ENCODE measurements at places on chromosomes 5 and 9.

- DNase-seq = no peak
Observed at GRCh38 chr9:109859447-109859846, 79.4 kb downstream of the PALM2AKAP2 start.

DNA sequence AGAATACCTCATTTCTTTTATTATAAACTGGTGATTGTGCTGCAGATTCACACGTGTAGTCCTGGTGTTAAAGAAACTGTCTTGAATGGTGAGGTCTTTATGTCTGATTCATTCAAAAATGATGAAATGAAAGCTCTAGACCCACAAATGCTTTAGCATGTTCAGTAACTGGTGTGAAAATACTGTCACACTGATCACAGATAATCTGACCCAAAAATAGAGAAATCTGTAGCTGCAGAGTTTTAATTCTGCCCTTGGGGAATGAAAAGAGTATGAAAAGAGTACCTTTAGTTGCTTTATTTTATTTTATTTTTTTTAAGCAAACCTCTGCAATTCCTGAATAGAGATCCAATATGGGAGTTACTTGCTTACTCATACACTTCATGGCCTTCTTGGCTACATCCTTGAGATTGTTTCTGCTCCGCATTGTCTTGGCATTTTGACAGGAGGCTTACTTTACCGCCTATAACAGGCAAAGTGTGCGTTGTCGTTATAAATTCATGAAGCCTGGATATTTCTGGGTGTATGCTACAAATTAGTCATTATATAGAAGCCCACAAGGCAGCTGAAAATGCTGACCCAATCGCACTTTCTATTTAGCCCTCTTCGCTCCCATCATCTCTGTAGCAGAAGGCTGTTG, 2.7 kb downstream of the RGMB start:
- DNase-seq = no peak

GRCh38 chr5:88952996-88953643, 70.1 kb upstream of the MEF2C start:
- no peak for DNase-seq

GRCh38 chr5:37189355-37189754, 59.8 kb downstream of the CPLANE1 start:
- no peak for DNase-seq

DNA sequence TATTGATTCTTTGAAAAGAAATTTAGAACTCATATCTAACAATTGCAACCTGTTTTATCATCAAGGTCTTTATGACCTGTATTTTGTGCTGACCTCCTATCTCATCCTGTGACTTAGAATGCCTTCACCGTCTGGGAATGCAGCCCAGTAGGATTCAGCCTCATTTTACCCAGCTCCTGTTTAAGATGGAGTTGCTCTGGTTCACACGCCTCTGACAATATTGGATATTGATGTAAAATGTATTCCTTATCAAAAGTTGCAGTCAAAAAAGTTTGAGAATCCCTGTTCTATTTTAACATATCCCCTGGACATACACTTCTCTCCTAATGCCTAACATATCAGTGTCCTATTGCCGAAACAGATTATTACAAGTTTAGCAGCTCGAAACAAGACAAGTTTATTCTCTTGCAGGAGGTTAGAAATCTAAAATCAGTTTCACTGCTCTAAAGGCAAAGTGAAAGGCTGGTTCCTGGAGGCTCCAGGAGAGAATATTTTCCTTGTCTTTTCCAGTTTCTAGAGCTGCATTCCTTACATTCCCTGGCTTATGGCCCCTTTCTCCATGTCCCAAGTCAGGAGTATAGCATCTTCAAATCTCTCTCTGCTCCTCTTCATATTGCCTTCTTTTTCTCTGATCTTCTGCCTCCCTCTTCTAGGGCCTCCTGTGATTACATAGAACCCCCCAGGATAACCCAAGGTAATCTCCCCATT, 31.5 kb upstream of the LVRN start:
- DNase-seq = no peak

DNA sequence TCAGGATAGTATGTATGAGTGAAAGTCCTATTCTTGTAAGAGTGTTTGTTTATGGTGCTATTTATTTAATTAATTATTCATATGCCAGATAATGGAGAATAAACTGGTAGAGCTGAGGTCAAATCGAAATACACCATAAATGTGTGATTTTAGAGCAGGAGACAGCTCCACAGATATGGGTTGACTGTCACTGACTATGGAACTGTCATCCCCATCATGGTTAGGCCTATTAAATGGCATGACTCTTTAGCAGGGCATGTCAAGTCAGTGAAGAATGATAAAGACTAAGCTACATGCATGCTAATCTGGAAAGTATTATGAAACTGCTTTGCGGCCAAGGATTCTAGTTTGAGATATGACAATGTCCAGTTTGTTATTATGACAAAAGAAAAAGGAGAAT, 658.6 kb downstream of the ISL1 start:
- DNase-seq = no peak

DNA sequence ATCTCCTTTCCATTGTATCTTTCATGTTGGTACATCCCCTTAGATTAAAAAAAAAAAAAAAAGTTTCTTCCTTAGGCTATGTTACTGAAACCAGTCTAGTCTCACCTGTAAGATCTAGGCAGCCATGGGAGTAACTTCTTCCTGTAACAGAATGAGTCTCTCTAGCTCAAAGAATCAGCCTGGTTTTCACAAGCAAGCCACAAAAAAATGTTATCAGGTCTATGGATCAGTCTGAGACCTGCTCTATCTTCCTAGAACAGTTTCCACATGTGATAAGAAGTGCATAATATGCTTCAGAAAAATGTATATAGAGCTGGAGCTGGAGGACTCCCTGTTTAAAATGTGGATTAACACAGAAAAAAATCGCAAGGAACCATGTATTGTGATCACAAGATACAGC, 53.8 kb downstream of the ARRDC3 start:
- DNase-seq = no peak

- no peak for DNase-seq
Observed at GRCh38 chr9:130630506-130631330, 33.7 kb upstream of the PRDM12 start.

DNA sequence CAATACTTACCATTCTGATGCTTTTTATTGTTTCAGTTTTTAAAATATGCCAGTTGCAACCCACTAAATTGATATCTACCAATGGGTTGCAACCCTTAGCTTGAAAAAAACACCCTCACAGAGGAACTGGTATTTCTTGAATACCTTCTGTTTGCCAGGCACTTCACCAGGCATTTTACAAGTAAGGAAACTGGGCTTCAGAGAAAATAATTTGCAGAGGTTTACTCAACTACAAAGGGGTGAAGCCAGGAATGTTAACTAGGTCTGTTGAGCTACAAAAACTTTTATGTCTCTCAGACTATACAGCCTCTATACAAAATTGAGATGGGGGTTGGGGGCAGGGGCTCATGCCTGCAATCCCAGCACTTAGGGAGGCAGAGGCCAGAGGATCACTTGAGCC, 65.0 kb downstream of the STX17 start:
- DNase-seq = no peak

- DNase-seq = no peak
Observed at GRCh38 chr5:146068206-146068605, 37.2 kb downstream of the PLAC8L1 start.

- peak; percentile 4 for DNase-seq
Observed at GRCh38 chr9:100322954-100323536, 29.7 kb downstream of the TEX10 start.

GRCh38 chr9:106423575-106423974, 439.4 kb upstream of the ZNF462 start:
- DNase-seq = no peak

GRCh38 chr5:15560421-15560820, 60.4 kb downstream of the FBXL7 start:
- DNase-seq = no peak

GRCh38 chr5:116452774-116453368, 121.8 kb downstream of the SEMA6A start:
- peak; percentile 53 for DNase-seq

- DNase-seq = no peak
Observed at GRCh38 chr5:4868140-4868735, 271.9 kb upstream of the ADAMTS16 start.

GRCh38 chr5:178281331-178281730, 48.7 kb upstream of the PHYKPL start:
- DNase-seq = no peak

- no peak for DNase-seq
Observed at GRCh38 chr9:126319671-126320070, 7.0 kb upstream of the MVB12B start.

DNA sequence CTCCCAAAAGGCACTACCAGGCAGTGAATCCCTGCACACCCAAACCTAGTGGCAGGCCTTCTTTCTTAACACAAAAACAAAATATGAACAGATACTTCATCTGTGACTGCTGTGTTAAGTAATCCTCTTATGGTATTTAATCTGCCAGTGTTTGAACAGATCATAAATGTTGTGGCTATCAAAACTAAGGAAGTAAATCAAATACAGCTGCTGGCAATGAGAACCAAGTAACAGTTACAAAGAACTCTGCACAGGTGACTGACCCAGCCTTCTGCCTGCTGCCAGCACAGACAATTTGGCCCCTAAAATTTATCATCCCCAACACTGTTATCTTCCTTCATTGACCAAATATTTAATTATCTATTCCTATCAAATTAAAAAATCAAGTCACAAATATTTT, 78.0 kb downstream of the GNAQ start:
- DNase-seq = no peak

DNA sequence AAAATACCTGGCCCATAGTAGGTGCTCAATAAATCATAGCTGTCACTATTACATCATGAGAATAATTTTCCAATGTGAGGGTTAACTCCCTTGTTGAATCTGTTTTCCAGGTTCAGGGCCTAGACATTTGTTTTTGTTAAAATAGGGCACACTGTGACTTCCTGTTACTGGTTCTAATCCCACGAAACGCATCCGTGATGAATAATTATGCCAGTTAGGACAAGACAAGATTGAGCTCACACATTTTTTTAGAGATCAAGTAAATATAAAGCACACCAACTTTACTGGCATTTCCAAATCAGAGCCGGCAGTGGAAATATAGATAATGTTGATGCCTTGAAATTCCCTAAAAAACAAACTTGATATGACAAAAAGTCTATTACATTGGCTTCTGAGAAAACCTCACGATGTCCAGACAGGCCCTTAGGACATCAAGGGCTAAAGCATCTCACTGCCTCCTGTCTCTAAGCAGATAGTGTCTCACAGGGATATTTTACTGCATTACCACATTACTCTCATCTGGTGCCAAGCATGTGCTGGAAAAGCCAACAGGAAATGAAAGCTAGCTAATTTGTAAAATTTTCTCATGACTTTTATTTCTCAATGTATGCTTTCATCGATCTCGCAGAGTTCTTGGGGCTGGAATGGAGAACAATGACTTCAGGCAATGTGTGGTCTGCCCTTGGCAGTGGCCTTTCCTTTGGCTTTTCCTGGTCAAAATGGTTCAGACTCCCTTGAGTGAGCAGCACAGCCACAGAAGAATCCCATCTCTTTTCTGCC, 414.3 kb upstream of the PAPPA start:
- DNase-seq = no peak

DNA sequence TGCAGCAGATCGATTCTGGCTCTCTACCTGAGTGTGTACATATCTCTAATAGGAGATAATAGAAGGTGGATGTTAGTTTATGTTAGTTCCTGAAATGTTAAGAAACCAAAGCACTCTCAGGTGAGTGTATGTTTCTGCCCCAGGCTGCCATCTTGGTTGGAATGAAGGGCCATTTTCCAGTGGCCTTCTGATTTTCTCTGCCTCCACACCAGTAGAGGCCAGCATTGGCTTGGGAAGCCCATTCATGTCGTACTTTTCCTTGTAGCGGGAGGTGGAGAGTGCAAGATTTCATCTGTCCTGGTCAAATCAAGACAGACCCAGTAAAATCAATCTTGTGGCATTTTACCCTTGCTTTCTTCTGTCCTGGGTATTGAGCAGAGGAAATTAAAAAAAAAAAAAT, 91.0 kb downstream of the GAS1 start:
- no peak for DNase-seq

GRCh38 chr9:136505406-136506403, 22.9 kb upstream of the SEC16A start:
- no peak for DNase-seq

DNA sequence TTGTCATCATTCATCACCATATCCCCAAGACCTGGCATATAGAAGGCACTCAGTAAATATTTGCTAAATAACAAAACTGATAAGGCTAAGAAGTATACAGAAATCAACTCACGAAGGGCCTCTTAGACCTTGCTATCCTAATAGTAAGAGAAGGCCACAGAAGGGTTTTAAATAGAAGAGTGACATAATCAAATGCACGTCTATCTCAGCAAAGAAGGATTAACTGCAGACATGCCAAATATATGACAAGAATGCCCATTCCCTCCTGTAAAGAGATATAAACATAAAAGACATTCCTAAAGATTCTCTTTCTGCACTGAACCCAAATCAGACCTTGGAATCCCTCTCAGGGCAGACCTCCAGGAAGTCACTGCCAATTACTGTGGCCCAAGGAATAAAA, 34.1 kb downstream of the ECPAS start:
- no peak for DNase-seq

- no peak for DNase-seq
Observed at GRCh38 chr5:119468286-119468685, 16.0 kb downstream of the HSD17B4 start.

GRCh38 chr9:136160381-136160841, 41.7 kb upstream of the TMEM250 start:
- DNase-seq = no peak

- DNase-seq = no peak
Observed at GRCh38 chr9:93955981-93956784, 1.0 kb upstream of the BARX1 start.

DNA sequence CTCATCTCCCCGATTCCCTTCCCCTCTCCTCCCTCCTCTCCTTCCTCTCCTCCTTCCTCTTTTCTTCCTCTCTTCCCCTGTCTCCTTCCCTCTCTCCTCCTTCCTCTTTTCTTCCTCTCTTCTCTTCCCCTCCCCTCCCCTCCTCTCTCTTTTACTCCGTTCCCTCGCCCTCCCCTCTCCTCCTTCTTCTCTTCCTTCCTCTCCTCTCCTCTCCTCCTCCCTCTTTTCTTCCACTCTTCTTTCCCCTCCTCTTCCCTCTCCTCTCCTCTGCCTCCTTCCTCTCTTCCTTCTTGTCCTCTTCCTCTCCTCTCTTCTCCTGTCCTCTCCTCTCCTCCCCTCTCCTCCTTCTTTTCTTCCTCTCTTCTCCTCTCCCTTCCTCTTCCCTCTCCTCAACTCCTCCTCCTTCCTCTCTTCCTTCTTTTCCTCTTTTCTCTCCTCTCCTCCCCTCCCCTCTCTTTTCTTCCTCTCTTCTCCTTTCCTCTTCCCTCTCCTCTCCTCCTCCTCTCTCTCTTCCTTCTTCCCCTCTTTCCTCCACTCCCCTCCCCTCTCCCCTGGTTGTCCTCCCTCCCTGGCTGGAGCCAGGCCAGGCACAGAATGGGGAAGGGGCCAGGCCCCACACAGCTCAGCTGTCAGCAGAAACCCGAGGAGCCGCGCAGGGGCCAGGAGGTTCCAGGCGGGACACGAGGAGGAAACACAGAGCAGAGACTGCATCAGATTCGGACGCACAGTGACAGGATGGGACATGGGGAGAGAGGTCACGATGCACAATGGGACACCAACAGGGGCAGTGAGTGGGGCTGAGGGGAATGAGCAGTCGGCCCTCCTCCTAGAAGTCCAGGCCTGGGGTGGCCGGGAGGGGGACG, 48.0 kb downstream of the CAMK2A start:
- DNase-seq = no peak

- no peak for DNase-seq
Observed at GRCh38 chr5:8068078-8068477, 199.1 kb downstream of the MTRR start.
